ENCODE measurements at places on chromosomes 1 and 21.

DNA sequence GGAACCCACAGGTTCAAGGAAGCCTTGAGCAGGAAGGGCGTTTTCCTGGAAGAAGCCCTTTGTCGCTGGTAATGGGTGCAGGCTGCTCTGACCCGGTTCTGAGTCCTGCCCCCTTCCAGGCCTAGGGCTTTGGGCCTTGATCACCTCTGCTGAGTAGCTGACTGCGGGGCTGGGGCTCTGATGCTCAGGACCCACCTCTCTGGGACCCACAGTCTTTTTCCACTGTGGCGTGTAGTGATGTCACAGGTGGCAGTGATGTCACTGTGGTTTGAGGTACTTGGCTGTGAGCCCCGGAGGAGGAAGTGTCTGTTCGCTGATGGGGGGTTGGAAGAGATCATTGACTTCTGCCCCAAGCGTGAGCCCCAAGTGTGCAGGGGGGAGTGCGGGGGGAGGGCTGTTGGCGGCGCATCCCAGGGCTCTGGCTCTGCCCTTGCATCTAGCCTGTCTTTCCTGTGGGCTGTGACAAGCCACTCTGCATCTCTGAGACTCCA lies 6.9 kb downstream of the TNFRSF1B start:
- no peak for DNase-seq

DNA sequence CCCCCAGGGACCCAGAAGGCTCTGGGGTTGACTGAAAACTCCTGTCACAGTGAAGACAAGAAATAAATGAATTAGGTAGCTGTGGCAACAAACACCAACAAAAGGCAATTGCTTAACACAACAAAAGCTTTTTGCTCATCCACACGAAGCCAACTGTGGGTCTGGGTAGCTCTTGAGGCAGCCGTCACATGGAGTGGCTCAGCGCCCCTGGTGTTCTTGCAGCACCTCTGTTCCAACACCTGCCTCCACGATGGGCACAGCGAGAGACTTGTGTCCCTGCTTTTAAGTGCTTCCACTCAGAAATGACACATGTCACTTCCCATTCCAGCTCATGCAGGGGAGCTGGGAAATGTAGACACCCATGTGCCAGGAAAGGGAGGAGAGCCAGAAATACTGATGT lies 364.5 kb upstream of the DUSP10 start:
- no peak for DNase-seq

DNA sequence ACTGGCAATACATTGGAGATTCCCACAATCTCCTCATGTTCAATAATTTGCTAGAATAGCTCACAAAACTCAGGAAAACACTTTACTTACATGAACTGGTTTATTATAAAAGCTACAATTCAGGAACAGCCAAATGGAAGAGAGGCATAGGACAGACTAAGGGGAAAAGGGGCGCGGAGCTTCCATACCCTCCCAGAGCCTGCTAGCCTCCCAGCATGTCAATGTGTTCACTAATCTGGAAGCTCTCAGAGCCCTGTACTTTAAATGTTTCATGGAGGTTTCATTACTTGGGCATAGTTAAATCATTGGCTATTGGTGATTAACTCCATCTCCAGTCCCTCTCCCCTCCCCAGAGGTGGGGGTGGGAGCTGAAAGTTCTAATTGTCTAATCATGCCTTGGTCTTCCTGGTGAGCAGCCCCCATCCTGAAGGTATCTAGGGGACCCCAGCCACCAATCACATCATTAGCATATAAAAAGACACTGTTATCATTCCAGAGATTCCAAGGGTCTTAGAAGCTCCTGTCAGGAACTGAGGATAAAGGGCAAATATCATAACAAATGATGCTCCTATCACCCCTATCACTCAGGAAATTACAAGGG lies 10.9 kb upstream of the DMRTB1 start:
- DNase-seq, result peak; percentile 45

- no peak for DNase-seq
Observed at GRCh38 chr1:207427832-207428585, 26.1 kb upstream of the CR2 start.

DNA sequence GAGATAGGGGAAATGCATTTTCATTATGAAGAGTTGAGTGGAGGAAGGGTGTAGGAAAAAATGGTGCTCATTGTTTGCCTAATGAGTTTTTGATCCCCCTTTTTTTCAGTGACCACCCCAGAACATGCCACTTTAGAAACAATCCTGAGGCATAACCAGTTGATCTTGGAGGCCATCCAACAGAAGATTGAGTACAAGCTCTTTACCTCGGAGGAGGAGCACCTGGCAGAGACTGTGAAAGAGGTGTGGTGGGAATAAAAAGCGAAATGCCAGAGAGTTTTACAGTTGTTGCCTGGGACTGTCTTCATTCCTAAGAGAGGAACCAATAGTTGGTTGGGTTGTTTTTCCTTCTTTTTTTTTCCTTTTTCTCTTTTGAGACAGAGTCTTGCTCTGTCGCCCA lies 54.3 kb upstream of the EPHA8 start:
- DNase-seq, result peak; percentile 38

DNA sequence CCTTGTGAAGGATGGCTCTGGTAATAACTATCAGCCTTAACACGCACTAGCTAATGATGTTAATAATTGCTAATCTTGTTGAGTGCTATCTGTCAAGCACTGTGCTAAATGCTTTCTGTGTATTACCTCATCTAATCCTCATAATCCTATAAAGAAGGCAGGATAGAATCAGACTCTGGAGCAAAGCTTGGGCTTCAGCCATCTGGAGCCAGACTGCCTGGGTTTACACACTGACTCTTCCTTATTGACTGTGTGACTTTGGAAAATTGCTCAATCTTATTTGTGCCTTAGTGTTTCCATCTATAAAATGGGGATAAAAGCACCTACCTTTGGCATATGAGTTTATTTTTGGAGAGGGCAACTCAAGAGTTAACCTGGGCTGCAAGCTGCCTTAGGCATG lies 216.1 kb downstream of the NUF2 start:
- no peak for DNase-seq

Data from astrocyte of the hippocampus (primary cell).